ENCODE measurements at places on chromosomes 2 and 18.

- no peak for DNase-seq
Measured at GRCh38 chr2:225055714-225056113, 13.4 kb upstream of the DOCK10 start.

DNA sequence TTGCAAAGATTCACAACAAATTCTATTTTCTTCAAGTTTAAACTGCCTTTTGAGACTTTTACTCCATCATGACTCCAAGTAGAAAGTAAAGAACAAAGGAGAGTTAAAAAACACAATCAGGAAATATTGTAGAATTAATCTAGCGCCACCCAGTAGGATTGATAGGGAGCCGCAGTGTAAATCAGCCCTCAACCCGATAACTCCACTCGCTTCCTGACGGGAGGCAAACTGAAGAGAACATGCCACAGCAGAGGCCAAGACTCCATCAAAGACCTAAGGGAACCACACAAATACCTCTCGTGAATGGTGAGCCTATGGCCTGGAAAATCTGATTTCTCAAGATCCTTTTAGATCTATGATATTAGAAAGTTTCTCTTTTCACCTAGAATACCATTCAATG lies 319.0 kb downstream of the STK39 start:
- DNase-seq, result no peak

DNA sequence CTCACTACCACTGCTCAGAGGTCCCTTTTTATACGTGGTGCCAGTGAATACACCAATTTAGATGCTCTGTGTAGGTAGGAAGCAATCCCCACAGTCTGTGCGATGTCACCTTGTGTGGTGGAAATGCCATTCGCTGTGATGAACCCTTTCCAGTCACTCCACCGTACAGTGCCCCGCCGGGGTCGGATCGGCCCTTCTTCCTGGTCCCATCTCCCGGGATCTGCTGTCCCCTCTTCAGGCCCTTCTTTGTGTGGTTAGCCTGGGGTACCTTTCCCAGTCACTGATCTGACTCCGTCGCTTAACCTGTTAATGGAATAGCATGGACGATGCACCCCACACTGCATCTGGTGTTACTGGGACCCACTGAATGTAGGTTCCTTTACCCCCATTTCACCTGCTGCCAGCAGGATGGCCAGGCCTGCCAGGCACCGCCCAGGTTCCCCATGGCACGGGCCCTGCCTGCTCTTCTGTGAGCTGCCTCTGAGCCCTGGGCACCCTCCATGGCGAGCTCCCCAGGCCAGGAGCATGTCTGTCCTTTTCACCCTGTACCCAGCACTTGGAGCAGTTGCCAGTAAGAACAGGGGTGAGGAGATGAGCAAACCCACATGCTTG lies 18.0 kb downstream of the TWIST2 start:
- DNase-seq, result no peak

- DNase-seq, result no peak
Measured at GRCh38 chr2:24492421-24493279, 1.6 kb downstream of the NCOA1 start.

DNA sequence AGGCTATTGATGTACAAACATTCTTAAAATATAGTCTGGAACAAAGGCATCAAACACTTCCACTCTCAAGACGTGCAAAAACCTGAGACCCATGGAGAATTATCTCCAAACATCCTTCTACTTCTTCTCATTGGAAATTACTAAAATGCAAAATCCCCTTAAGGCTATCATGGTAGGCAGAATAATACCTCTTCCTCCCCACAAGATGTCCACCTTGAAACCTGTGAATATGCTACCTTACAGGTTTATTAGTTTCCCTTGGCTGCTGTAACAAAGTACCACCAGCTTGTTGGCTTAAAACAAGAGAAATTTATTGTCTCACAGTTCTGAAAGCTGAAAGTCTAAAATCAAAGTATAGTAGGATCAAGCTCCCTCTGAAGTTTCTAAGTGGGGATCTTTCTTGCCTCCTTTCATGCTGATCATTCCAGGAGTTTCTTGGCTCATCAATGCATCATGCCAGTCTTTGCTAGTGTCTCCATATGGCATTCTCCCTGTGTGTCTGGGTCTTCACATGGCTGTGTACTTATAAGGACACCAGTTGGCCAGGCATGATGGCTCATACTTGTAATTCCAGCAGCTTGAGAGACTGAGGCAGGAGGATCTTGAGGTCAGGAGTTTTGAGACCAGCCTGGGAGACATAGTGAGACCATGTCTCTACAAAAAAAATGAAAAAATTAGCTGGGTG lies 163.7 kb upstream of the NCK2 start:
- no peak for DNase-seq

DNA sequence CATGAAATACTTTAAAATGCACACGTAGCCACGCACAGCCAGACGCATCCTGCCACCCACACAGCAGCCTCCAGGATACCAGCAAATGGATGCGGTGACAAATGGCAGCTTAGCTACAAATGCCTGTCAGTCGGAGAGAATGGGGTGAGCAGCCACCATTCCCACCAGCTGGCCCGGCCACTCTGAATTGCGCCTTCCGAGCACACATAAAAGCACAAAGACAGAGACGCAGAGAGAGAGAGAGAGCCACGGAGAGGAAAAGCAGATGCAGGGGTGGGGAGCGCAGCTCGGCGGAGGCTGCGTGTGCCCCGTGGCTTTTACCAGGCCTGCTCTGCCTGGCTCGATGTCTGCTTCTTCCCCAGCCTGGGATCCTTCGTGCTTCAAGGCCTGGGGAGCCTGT lies 4.1 kb downstream of the INHBB start:
- DNase-seq, result no peak

GRCh38 chr2:31235504-31235902 lies 1.6 kb downstream of the EHD3 start:
- no peak for DNase-seq

DNA sequence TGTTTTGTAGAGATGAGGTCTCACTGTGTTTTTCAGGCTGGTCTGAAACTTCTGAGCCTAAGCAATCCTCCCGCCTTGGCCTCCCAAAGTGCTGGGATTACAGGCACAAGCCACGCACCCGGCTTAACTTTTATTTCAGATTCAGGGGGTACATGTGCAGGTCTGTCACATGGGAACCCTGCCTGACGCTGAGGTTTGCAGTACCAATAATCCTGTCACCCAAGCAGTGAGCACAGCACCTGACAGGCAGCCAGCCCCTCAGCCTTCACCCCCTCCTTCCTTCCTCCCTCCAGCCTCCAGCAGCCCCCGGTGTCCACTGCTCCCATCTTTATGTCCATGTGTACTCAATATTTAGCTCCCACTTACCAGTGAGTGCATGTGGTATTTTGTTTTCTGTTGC lies 46.0 kb upstream of the RPL31 start:
- DNase-seq, result no peak

GRCh38 chr2:170739048-170739447 lies 23.9 kb downstream of the SP5 start:
- DNase-seq, result no peak

- no peak for DNase-seq
Measured at GRCh38 chr2:161990741-161991140, 83.3 kb downstream of the DPP4 start.

DNA sequence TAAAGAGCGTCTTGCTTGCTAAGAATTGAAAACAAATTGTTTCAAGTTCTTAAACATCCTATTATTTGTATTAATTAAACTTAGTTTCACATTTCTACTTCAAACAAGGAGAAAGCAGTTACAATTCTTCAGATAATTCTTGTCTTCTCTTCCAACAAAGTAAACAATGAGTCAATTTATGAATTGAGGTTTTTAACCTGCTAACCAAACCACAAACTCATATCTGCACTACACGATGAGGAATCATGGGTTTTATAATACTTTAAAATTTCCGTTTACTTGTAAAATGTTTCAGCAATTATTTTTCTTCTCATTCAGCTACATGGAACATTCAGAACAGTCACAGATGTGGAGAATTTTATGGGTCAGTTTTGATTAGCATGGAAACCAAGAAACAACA lies 114.2 kb downstream of the SPIRE1 start:
- DNase-seq, result no peak

- DNase-seq, result no peak
Measured at GRCh38 chr2:166384774-166385173, 9.0 kb upstream of the SCN9A start.

DNA sequence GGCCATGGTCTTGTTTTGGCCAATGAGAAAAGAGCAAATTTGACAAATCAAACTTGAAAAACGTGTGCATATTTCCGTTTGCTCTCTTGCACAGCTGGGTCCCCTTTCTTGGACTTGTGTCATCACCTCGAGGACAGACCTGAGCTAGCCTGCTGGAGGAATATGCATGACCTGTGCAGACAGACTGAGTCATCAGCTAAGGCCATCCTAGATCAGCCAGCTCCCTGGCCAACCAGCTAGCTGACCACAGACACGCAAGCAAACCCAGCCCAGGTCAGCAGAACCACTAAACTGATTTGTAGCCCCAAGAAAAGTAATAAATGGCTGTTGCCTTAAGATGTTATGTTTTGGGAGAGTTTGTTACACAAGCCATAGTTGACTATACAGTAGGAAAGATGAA lies 61.3 kb upstream of the PAX3 start:
- DNase-seq, result no peak

DNA sequence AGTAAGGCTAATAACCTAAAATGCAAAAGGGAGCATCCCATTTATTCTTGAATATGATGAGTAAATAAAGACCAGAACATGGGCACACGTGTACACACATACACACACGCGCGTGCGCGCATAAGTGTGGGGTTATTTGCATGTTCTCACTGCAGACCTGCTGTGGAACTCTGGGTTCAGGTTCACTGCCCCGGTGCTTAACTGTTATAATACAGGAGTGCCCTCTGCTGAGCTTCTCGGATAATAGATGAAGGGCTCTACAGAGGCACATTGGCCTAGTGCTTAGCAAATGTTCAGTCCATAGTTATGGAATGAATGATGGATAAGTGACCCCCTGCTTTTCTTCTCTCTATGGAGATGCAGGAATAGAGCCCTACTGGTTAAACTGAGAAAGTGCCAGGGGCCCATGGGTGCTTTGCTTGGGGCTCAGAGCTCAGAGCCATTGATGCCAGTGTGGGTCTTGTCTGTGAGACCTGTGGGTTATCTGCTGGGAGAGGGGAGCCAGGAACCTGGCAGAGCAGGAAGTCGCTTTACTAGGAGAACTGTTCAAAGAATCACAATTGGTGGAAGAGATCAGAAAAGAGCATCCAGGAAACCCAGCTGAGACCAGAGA lies 3.6 kb upstream of the ARL4C start:
- peak; percentile 62 for DNase-seq

DNA sequence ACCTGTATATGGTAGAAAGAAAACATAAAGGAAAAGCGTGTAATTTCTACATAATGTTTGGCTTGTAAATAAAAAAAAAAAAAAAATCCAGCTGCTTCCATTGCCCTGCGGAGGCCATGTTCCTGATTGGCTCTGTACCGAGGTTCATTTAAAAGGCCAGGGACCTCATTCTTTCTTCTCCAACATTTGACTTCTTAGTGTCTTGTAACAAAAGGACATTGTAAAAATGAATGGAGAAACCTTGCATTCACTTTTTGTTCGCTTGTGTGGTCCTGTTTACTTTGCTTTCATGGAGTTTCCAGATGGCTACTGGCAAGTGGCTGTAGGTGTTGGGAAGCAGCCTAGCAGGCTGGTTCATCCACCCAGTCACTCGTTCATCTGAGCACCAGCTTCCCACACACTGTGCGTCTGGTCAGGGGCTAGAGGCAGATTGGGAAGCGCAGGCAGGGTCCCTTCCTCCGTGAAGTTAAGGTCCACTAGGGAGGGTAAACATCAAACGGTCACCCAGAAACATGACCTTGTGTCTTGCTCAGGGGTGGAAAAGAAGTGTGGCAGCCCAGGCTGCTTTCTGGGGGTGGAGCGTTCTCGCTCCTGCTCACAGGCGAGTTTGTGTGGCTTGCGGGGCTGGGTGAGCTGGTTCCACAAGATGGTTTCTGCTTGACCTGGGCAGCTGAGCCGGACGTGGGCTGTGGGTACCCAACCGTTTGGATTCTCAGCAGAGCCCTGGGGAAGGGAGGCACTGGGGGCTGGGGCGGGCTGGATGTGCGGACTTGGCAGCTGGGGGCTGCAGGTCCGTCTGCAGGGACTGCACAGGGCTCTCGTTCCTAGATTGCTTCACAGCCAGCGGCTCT lies 260.7 kb downstream of the AGAP1 start:
- no peak for DNase-seq

GRCh38 chr2:27728081-27728858 lies 43.2 kb upstream of the MRPL33 start:
- no peak for DNase-seq

DNA sequence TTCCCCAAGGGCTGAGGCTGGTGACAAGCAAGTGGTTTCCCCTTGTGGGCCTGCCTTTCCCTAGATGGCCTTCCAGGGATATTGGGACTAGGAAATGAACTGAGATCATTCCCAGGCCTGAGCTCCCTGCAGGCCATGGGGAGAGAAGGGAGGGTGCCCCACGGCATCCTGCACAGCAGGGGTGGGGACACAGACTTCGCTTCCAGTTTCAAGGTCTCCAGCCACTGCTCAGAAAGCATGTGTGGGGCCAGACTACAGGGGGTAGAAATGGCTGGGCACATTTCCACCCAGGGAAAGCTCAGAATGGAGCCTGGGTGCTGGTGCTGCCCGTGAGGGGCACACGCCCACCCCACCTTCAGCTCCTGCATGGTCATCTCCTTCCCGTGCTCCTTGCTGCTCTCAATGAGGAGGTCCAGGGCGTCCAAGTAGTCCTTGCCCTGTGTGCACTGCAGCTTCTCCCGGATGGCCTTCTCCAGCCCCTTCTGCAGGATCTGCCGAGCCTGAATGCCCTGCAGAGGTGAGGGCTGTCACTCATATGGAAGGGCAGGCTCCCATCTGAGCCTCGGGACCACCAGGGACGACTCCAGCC lies 13.2 kb downstream of the CYP26B1 start:
- no peak for DNase-seq

GRCh38 chr2:149271575-149271974 lies 58.8 kb upstream of the LYPD6 start:
- DNase-seq, result no peak

DNA sequence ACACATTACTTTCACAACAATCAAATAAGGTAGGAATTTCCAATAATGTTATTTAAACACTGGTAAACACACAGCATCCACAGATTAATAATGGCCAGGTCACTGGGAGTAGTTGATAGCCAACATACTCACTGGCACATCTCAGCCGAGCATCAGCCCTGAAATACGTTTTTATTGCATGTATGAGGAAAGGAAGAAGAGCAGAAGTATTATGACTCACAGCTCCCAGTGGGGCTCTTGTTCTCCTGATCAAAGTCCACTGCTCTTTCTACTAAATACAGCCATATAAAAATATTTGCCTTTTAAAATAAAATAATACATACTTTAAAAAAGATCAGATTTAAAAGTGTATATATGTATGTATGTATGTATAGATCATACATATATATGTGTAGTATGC lies 999.6 kb downstream of the SUCLG1 start:
- DNase-seq, result no peak

- no peak for DNase-seq
Measured at GRCh38 chr2:40440835-40441234, 11.1 kb downstream of the SLC8A1 start.
